ENCODE measurements at places on chromosomes 2 and 18.

DNA sequence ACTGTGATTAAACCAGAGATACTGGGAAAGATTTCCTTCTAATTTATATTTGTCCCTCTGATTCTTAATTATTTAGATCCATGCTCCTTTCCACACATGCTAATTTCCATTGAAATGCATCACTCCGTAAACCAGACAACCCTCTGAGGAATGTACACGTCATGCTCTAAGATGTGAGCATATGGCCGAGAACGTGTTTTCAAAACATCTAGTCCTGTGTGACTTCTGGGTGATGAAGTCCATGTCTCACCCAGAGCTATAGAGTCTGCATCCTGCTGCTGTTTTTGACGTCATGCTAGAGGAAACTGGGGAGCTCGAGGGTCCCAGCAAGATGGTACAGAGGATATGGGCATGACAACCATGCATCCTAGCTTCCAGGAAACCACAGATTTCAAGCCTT is 53.6 kb downstream of the CAPN13 start:
- no peak for DNase-seq

GRCh38 chr18:35616074-35616473 is 34.5 kb downstream of the GALNT1 start:
- no peak for DNase-seq

DNA sequence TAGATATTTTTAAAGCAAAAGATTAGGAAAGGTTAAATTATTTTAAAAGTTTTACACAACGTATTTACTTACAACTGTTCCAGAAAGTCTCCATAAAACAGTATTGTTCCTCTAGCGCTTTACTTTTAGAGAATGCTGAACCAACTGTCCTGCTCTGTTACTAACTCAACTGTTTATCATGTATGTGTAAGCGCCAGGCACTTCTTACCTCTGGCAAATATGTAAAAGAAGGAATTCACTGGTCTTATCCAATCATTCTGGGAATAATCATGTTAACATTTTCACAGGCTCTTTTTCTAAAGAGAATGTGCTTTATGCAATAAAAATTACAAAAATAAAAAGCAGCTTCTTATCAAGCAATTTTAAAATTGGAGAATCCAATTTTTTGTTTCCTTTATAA is 68.0 kb downstream of the COBLL1 start:
- DNase-seq: no peak

DNA sequence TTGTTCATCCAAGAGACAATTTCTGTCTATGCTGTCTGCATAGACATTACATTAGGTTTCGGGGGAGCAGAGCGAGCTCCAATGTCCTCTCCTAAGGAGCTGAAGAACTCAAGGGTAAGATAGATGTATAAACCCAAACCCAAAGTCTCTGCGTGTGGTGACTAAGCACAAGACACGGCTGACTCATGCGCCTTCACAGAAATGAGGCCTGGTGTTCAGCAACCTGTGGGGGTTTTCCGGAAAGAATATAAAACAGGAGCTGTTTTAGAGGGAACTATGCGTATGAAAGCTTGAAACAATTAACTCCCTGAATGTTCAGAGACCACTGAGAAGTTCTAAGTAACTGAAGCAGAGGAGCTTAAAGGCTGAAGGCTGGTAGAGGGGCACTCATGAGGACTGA is 154.7 kb downstream of the SOX11 start:
- DNase-seq: no peak

DNA sequence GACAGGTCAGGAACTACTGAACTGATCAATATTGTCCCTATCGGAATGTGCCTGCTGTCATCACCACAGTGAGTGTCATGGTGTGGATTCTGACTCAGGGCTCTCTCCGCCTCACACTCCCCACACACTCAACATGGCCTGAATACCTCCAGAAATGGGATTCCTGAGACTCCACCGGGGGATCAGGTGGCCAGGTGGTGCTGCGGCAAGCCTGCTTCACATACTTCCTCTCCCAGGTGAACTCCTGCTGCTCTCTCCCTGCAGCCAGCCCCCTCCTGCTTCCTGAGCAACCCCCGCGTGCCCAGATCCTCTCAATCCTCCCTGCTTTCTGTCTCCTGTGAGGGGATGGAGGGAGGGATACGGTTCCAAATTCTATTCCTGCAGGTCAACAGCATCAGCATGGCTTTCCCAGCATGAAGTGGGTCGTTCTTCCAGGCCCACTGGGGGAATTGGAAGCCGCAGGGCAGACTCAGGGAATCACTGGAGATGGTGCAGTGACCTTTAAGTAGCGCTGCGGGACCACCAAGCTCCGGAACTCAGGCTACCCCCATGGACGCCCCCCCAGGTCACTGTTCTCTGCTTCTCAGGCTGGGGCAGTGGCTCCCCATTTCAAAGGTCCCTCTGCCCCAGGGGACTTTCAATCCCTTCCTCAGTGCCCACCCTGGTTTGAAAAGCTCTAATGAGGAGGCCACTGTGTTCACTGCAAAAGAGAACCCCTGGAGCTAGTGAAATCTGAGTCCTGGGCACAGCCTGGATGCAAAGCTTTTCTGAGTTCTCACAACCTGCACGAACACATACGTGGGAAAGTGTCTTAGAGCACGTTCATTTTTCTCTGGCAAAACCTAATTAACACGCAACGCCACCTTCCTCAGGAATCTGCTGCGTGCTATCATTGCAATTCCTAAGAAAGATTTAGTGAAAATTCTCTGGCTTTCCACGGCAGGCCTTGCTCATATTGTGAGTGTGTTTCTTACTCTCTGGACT is 168.4 kb downstream of the ZFP36L2 start:
- no peak for DNase-seq

DNA sequence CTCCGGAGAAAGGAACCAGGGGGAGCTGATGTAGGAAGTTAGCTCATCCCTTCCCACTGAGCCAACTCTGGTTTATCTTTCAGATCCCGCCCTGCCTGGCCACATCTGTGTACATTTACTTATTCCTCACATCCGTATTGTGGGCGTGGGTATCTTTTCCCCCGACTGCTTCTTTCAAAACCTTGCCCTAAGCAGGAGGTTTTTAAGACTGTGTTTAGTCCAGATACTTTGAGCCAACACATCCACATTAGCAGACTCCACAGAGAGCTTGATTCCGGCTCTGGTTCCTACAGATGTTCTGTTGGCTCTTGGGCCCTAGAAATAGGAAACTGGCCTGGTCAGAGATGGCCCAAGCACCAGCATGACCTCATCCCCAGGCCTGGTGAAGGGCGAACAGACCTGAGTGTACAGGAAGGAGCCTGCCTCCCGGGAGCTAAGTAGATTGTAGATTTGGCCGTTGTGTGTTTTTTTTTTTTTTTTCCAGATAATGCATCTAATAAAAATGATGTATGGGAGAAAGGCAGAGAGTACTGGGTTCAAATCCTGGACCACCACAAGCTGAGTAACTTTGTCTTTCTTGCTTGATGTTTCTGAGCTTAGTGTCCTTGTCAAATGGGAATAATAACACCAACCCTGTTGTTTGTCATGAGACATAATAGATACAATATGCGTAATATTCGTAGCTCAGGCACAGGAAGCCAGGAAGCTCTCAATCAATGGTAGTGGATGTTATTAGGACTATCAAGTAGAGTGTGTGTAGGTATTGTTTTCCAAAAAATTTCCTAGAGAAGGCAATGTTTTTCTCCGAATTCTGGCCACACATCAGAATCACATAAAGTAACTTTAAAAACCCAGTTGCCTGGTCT is 92.3 kb downstream of the PRKCE start:
- peak; percentile 66 for DNase-seq

DNA sequence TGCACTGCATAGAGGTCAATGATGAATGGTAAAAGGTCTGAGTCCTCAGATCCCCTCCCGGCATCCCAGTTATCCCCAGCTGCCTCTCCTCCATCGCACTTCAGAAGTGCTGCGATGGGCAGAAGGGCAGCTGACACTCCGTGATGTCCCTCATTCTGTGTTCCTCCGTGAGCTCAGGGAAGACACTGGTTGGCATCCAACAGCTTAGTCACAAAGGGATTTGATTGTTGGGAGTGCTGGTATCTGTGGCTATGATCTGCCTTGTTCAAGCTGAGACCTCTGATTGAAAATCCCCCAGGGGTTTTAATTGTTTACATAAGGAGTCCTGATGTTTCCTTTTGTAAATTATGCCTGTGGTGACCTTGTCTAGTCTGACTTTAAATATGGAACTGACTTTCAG is 19.0 kb upstream of the SAG start:
- DNase-seq: no peak

DNA sequence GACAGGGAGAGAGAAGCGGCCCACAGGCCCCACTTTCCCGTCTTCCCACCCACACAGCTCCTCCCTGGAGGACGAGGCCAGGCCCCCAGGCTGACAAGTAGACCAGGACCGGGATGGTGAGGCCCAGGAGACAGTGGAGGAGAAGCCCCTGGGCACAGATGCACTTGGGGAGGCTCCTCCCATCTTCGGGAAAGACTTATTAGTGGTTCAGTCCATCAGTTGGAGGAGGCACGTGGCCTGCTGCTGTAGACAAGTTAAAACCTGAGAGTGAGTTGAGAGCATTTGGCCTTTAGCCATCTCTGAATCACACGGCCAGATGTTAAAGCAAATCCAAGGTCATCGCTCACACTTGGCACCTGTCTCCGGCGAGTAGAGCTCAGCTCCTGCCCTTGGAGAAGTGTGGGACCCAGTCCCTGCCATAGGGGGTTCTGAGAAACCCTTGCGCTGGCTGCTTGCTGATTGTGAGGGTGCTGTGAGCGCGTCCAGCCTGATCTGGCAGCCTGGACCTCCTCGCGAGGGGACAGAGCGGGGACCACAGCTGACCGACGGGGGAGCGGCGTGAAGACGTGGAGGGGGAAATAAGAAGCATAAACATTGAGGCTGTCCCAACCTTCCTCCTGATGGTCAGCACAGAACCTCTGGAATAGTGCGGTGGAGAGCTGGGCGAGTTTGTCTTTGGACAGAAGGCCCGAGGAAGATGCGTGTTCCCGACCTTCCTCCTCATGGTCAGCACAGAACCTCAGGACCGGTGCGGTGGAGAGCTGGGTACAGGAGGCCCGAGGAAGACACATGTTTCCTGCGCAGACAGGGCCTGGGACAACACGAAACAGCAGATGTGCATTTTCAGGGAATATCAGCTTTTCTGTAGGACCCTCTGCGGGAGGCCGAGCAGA is 24.7 kb upstream of the ALLC start:
- DNase-seq: no peak

DNA sequence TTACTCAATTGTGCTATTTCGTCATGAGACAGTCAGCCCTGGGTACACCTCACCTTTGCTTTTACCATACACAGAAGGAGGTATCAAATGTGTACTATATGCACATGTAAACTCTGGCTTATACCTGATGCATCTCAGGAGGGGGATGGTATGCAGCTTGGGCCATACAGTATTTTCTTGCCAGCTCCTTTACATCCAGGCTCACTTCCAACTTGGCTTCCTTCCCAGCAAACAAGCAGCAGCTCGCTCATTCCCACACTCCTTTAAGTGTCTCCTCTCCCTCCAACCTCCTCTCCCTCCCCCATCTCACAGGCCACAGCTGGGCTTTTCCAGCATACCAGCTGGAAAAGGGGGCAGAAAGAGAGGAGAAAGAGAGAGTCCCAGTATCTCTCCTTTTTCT is 9.6 kb downstream of the MARCHF4 start:
- no peak for DNase-seq

GRCh38 chr2:235494716-235495372 is 1.0 kb downstream of the AGAP1 start:
- DNase-seq: peak; percentile 73

- DNase-seq: no peak
Measured at GRCh38 chr2:138818556-138818955, 38.4 kb upstream of the NXPH2 start.

DNA sequence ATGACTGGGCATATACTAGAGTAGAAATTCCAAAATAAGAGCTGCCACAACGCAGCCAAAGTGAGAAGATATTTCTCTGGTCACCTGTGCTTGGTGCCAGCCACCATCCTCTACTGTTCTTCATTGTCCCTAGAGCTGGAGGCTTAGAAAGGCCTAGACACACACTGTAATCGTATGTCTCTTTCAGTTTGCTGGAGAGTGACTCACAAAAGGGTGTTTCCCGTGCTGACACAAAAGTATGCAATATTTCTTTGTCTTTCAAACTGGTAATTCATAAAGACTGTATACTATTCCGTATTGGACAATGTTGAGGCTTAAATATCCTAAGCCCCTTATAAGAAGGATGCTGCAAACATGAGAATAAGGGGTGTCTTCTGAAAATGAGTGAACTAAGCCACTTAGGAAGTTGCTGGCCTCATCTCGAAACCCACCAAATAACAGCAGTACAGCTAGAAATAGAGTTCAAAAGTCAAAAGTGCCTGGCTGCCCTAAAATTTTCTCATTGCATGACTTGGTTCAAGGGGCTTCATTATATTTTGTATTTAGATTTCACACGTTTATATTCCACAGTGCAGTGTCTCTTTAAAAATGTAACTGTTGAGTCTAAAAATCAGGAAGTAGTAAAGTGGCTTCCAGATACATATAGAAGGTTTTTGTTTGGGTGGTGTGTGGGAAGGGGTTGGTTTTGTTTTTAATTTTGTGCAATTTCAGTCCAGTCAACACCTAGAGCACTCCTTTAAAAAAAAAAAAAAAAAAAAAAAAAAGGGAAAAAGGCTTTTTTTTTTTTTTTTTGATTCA is 601.1 kb downstream of the ARHGAP15 start:
- DNase-seq: peak; percentile 38

DNA sequence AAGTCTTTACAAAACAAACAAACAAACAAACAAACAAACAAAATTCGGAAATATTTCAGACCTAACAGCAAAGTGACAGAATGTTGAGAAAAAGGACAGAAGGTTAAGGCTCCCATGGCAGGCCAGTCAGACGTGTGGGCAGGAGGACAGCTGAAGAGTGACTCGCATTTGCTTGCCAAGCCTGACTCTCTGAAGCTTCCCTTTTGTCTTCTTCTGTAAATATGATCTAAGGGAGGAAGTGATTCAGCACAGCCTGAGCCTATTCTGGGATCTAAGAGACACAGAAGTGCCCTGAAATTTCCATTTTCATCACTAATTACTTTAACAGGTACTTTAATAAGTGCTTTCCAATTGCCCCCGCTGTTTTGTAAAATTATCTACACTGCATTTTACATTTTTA is 134.0 kb upstream of the LYPD1 start:
- peak; percentile 46 for DNase-seq

DNA sequence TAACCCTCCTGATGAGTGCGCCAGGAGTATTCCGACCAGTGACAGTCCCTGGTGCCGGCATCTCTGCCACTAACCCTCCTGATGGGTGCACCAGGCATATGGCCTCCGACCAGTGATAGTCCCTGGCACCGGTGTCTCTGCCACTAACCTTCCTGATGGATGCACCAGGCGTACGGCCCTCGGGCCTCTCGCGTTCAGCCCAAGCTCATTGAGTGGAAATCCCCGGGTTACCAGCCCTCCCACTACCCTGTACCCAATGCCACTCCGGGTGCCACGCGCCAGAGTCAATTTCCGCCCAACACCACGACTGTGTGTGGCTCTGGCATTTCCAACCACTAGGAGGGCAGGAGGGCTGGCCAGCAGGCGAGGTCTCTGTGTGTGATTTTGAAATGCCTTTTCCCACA is 11.7 kb upstream of the GPC1 start:
- no peak for DNase-seq
